Endothelial cell (in vitro differentiated cells): ENCODE measurements at places on chromosomes 2 and 18.

DNA sequence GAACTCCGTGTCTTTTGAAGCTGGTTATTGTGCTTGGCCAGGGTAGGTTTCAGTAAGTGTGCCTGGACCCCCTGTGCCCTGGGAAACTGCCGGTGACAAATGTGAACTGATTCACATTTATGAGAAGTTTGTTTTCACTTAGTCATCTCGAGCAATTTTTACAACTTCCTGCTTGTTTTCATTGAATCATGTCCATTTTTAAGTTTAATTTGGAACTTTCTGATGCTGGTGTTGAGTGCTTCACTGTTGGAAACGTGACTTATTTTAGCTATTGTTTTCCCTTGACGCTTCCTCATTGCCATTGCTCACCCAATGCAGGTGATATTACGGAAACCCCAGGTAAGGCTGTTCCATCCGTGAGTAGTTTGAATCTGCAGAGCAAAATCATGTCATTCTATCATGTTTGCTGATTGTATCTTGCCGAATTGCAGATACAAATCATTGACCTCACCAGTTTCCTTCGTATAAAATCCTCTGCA lies 97.2 kb downstream of the RTN4 start:
- no peak for DNase-seq
- no peaks in the 10 kb centered on the region for H3K36me3 ChIP-seq
- peaks cover 7% of the 10 kb centered on the region for H3K4me1 ChIP-seq
- no peak overlapping the region for H3K4me3 ChIP-seq
- H3K27me3 ChIP-seq = peaks cover 8% of the 10 kb centered on the region

DNA sequence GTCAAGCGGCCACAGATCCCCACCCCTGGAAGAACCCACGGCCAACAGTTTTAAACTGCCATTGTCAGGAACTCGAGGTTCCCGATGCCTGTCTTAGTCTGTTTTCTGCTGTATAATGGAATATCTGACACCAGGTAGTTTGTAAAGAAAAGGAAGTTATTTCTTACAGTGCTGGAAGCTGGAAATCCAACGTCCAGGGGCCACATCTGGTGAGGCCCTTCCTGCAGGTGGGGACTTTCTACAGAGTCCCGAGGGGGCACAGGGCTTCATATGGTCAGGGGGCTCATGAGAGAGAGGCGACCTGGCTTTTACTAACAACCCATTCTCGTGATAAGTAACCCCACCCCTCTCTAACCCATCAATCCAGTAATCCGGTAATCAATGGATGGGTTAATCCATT lies 501.6 kb upstream of the MYT1L start:
- DNase-seq = no peak
- no peaks in the 10 kb centered on the region for H3K4me1 ChIP-seq
- no peak overlapping the region for H3K4me3 ChIP-seq
- H3K27me3 ChIP-seq = peaks cover 3% of the 10 kb centered on the region

GRCh38 chr2:135525786-135526185 lies 5.2 kb downstream of the ZRANB3 start:
- H3K4me1 ChIP-seq = peaks cover 5% of the 10 kb centered on the region
- no peak overlapping the region for H3K27ac ChIP-seq
- no peak overlapping the region for H3K4me3 ChIP-seq
- H3K27me3 ChIP-seq = no peaks in the 10 kb centered on the region
- no peak for DNase-seq

DNA sequence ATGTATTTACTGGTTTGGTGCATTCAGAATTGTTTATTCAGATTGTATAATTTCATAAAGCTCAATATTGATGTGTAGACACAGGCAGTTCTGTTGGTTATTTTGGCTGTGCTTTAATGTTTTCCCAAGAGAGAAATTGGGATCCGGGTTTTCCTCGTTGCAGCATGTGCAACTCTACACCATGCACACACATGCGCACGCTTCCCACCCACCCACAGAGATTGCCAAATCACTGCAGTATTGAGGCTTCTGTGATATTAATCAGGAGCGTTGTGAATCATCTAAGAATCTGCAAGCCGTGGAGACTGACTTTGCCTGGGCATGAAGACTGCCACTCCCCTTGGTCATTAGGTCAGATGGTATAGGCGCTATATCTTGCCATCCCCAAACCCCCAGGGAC lies 571.5 kb downstream of the SLC4A3 start:
- H3K27ac ChIP-seq = no peak overlapping the region
- H3K4me3 ChIP-seq = no peak overlapping the region
- H3K27me3 ChIP-seq = no peaks in the 10 kb centered on the region
- H3K4me1 ChIP-seq = no peaks in the 10 kb centered on the region
- DNase-seq = no peak
